ENCODE measurements at places on chromosomes 5 and 9.

DNA sequence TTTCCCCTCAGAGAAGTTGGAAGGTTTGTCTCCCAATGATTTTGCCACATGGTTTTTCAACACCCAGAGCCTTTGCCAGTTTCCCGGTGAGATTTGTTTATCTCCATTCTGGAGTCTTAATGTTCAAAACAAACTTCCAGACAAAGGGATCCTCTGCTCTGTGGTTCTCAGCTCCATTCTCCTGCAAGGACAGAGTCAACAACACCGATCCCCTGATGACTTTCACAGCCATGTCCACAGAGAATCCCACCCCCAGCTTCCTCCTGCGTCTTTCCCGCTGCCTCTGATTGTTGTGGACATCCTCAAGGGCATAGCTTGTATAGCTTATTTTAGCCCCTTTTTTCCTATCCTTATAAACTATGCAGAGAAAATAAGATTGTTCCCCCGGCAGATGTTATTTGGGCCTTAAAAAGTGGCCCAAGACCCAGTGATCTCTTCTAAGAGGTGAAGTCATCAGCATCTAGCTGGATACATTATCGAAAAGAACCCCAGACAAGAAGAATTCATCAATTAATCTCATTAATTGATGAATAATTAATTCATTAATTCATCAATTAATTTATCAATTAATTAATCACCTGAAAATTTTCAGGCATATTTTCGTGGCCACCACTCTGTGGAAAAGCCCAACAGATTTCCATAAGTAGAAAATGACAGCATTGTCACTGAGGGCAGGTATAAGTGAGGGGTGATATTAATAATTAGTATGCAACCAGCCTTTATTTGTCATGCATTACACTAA, 2.9 kb upstream of the ABLIM3 start:
- DNase-seq: no peak

- DNase-seq: no peak
Measured at GRCh38 chr5:36712706-36713105, 106.3 kb downstream of the SLC1A3 start.

GRCh38 chr9:6844267-6844666, 86.5 kb downstream of the KDM4C start:
- no peak for DNase-seq

GRCh38 chr9:121331992-121332685, 37.9 kb downstream of the STOM start:
- DNase-seq: peak; percentile 77

GRCh38 chr5:109756543-109757185, 66.9 kb downstream of the MAN2A1 start:
- no peak for DNase-seq

- DNase-seq: no peak
Measured at GRCh38 chr5:36661456-36662220, 55.2 kb downstream of the SLC1A3 start.

GRCh38 chr9:98783518-98784226, 12.7 kb downstream of the ANKS6 start:
- DNase-seq: no peak

DNA sequence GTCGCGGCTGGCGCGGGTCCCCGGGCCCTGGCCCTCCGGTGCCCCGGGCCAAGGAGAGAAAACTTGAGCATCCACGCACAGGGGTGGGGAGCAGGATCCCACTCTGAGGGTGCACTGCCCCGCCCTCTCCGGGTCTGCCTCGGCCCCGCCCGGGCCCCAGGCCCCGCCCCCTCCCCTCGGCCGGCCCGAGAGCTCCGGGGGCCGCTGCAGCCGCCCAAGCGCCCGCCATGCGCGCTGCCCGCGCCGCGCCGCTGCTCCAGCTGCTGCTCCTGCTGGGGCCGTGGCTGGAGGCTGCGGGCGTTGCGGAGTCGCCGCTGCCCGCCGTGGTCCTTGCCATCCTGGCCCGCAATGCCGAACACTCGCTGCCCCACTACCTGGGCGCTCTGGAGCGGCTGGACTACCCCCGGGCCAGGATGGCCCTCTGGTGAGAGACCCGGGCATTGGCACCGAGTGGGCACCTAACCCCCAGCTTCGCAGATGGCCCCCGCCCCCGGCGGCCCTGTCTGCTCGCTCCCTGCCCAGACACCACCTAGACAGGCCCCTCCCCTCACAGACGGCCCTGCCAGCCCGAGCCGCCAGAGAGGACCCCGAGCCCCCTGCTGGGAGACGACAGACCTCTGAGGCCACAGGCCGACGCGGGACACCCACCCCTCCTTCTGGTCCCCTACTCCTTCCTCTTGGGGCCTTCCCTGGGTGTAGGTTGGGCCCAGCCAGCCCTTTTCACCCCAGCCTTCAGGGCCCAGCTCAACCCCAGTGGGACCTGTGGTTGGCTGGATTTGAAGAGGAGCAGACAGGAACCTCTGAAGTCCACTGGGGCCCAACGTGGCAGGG, at the start of gene CERCAM:
Gene CERCAM (plus strand): TSS at position 207 of the 831 bp plus-strand sequence. CDS start 21 bp downstream, at position 228.
- peak; percentile 63 for DNase-seq

DNA sequence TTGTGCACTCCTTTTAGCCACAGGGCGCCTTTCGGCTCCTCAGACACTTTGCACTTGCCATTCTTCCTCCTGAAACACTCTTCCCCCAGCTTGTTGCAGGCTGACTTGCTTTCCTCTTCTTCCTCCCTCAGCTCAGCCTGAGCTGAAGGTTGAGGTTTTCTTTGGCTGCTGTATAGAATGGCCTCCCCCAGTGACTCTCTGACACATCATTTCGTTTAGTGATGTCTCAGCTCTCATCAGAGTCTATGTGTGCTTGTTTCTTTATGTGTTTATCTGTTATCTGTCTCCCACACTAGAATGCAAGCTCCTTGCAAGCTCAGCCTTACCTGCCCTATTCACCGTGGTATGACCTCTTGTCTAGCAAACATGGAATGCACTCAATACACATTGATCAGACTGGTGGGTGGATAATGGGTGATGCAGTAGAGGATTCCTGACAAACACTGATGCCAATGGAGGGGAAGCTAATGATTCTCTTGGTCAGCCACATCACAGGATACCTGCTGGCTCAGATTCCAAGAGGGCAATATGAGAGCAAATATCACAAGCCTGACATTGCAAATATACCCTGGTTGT, 112.9 kb upstream of the STC2 start:
- no peak for DNase-seq

GRCh38 chr5:177491429-177491945, 5.9 kb downstream of the PDLIM7 start:
- DNase-seq: peak; percentile 72

DNA sequence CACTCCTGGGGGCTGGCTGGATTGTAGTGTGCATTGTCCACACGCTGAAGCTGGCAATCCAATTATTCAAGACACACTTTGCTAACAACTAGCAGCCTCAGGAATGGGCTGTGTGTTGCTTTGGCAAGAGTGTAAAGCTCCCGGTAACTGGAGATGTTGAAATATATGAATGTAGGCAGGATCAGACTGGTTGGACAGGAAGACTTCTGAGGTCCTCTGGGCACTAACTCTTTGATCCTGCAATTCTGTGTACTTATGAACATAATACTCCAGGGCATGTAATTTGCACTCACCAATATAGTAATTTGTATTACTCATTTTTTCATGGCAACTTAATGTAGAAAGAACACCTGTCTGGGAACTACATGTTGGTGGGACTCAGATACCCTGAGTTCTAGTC, 106.7 kb upstream of the SLC28A3 start:
- no peak for DNase-seq

DNA sequence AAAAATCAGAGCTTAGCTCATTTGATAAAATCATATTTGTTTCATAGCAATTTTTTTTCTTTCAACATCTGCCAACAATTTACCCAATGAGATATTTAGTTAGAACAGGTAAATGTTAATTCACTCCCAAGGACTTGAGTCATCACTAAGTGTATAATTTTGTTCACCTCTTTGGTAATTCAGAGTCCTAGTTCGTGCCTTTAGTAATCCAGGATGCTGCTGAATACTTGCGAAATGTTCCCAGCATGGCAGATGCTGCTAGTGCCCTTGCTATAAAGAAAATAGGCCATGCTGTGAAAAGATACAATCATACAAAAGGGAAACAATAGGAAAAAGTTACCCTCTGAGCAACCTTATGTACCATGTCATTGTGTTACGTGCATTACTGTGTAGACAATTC, 210.5 kb downstream of the CSNK1G3 start:
- no peak for DNase-seq

DNA sequence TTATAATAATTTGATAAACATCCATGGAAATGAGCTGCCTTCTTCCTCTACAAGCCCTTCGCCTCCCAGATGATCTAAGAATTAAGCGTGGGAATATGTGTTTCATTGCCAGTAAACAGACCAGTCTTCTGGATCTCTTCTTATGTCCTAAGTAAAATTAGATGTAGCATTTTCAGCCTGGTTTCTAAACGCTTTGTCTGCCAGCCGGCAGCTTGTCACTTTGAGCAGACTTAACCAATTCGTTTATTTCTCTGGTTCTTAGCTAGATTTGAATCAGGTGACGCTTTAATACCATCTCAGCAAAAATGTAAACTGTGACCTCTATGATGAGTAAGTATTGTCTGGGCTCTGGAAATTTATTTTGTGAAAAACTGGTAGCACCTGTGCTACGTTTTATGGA, 380.6 kb upstream of the NUDT12 start:
- DNase-seq: no peak

GRCh38 chr5:147776989-147777388, 5.5 kb downstream of the JAKMIP2 start:
- no peak for DNase-seq

DNA sequence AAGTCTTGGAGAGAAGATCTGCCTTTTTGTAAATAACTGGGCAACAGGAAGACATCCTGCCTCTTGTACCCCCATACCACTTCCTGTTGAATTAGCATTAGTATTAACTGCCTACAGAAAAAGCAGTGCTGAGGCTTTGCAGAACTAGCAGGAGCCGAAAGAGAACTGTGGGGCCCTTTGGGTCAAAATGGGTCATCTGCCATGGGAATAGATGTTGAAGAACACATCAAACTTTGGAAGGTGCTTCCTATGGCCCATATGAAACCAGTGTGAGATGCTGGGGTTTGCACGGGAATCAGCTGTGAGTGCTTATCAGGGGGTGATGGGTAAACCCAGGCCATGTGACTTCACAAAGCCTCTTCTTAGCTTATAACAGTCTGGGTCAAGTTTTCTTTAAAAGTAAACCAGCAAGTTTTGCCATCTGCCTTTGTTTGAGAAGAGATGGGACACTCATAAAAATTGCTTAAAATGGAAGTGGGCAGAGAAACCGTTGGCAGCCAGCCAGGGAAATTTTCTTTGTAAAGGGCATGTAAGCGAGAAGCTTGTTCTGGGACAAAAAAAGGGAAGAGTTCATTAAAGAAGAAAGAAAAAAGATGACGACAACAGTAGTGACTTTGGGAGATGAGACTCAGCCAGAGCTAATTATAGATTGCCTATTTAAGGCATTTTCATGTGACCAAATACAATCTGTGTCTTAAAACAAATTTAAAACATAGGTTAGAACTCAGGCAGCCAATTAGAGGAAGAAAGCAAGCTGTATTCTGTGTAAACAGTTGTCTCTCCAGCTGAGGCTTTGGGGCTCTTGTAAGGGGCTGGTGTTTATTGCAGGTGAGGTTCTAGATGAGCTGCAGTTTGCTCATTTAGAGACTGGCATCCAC, 4.4 kb downstream of the SLC25A25 start:
- peak; percentile 87 for DNase-seq

DNA sequence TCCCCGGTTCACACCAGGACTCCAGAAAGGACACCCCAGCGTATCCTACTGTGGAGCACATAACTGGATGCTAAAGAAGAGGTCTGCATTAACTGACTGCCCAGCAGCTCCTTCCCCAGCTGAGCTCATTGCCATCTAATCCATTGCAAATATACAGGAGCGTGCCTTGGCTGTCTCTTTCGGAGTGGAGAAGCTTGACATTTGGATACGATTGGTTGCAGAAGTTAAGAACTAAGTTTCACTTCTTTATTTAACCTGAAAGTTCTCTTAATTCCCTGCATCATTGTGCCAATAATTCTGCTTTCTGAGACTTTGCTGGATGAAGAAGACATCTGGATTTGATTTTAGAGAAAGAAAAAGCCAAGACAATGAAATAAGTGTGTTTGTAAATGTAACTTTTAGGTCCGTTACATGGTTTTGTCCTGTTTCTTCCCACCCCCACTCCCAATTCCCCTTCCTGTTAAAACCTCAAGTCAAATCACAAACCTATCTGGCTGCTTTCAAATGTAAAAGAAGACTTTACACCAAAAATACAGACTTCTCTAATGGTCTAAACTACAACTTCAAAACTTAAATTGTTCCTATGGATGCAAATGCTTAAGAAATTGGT, 33.9 kb downstream of the TAS2R1 start:
- DNase-seq: peak; percentile 22

- no peak for DNase-seq
Measured at GRCh38 chr5:64341340-64341739, 164.5 kb upstream of the RGS7BP start.

GRCh38 chr5:145489516-145489915, 345.6 kb downstream of the PRELID2 start:
- DNase-seq: no peak

DNA sequence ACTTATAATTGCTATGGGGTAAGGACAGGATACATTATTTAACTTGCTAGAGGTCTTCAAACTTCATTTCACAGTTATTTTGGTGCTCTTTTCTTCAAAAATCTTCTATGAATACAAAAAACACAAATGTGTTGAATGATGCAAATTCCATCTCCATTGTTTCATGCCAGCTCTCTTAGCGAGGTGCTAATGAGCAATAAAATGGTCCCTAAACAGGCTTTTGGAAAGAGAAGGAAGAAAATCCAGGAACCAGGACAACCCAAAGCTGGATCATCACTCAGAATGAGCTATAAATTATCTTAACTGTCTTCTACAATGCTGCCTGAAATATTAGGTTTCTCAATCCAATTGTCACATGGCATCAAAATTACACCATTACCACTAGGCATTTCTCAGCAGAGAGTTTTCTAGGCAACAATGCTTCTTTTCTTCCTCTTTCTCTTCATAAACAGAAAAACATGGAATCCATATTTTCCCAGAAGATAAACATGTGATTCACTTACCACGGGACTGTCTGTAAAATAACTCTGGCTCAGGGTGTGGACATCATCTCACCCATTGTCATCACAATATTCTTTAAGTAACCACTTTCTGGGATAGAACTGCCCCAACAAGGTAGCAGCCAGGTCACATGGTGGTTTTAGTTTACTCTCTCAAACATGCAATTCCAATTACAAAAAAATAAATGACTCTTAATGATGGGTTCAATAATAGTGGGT, 249.4 kb downstream of the NPR3 start:
- no peak for DNase-seq

GRCh38 chr5:163567811-163568210, 62.4 kb downstream of the MAT2B start:
- DNase-seq: peak; percentile 70

DNA sequence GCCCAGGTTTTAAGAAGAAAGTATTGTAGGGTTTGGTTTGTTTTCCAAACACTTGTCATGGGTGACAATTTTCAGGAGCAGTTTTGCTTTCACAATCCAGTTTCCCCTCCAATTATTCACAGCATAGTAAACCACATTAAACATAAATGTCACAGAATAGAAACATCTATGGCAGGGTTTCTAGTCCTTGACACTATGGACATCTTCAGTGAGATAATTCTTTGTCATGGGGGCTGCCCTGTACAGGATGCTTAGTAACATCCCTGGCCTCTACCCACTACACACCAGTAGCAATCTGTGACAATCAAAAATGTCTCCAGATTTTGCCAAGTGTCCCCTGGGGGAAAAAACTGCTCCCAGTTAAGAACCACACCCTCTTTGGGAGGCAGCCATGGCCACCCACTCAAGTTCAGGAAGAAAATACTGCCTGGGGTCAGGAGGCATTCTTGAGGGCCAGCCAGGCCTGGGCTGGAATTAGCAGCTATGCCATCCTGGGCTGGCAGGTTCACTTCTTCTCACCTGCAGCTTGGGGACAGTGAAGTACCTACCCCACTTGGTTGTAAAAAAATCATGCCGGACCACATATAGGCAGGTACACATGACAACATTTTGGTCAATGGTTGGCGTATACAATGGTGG, 116.3 kb downstream of the HSD17B3 start:
- DNase-seq: no peak
